T-helper 22 cell (primary cell): ENCODE measurements at places on chromosomes 16 and 17.
A peak's percentile ranks its signal among the peaks of the same experiment; 100 is the strongest.

- peak; percentile 16 for DNase-seq
Observed at GRCh38 chr17:76382803-76383545, 1.4 kb upstream of the SPHK1 start.

GRCh38 chr17:30429155-30429554, 48.1 kb upstream of the GOSR1 start:
- no peak for DNase-seq

- no peak for DNase-seq
Observed at GRCh38 chr16:70470927-70471341, 16.5 kb downstream of the FCSK start.

DNA sequence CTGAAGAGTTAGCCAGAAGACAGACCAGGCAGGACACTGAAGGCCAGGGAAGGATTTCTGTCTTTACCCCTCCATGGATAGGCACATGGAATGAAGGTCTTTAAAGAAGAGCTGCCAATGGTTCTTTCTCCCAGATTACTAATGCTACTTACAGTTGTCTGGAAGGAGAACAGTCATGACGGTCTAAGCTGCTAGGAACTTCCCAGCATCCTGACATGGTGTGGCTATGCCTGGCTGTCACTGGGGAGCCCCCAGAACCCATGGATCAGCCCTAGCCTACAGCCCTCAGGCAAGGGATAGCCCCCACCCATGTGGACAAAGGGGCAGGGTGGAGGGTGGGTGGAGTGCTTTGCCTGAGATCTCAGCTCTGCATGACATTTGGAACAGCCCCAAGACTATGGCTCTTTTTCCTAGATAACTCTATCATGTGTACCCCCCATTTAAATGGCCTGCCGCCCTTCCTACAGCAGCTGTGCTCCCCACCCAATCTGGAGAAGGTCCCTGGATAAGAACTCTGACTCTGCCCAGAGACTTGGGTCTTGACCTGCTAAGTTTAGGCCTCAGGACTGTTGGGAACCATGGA, 9.2 kb upstream of the KAT7 start:
- no peak for DNase-seq

- no peak for DNase-seq
Observed at GRCh38 chr17:9116861-9117568, 95.7 kb downstream of the NTN1 start.

DNA sequence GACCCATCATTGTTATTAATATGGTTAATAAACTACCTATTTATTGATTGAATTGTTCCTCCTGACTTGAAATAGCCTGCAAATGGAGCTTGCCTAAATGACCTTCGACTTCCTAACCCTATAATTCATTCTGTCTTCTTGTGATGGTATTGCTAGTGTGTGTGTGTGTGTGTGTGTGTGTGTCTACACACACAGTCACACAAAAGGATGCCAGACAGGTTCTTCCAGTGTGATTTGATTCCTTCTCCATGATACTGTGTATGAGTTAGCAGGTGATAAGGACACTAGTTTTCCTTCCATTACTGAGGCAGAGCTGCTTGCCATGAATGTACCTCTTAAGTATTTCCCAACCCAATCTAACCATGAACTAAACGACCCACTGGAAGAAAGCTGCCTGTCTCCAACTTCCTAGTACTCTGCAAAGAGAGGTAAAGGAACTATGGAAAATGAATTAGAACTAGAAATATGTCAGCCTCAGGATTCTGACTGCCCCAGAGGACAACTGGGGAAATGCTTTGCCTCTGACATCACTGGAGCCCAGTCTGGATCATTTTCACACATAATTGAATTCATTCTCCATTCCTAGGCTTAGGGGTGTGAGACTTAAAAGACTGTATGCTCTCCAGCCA, 3.5 kb upstream of the CDC6 start:
- no peak for DNase-seq

- no peak for DNase-seq
Observed at GRCh38 chr16:73418051-73418450, 370.1 kb upstream of the ZFHX3 start.

- DNase-seq, result peak; percentile 53
Observed at GRCh38 chr17:28896884-28897768, at the start of gene FLOT2. FLOT2 (minus strand) TSS chr17:28897733; CDS start chr17:28897574, 159 bp downstream.

DNA sequence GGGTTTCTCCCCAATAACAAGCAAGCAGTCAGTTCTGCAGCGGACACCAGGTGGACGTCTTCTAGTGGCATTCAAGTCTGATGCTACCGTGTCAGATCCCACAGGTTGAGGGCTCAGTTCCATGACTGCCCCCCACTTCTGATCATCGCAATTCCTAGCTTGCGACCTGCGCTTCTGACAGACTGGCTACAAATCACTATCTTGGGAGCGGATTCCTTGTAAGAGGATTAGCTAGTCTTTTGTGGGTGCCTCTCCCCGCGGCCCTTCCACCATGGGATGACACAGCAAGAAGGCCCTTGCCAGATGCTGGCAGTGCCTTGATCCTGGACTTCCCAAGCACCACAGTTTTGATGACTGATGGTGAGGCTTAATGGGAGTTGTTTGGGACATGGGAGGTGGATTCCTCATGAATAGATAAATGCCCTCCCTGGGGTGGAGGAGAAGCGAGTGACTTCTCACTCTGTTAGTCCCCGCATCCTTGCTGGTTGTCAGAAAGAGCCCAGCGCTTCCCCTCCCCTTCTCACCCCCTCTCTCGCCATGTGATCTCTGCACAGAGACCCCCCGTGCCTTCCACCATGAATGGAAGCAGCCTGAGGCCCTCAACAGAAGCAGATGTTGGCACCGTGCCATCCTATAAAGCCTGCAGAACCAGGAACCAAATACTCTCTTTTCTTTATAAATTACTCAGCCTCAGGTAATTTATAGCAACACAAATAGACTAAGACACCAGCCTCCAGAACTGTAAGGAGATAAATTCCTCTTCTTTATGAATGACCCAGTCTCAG, 19.1 kb downstream of the CDIP1 start:
- DNase-seq, result no peak

DNA sequence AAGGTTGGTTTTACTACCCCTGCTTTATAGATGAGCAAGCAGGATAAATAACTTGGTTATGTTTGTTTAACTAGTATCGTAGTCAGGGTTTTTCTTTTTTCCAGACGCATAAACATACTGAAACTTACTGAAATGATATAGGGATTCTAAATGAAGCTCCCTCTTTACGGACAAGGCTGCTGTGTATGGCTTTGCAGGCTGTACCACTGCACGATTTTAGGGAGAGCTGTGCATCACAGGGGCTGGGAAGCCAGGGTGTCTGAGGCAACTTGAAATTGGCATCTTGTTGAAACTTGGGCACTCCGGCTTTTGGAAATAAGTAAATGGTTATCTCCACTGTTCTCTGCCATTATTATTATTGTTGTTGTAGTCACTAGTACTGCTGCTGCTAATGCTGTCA, 218.1 kb upstream of the CDH8 start:
- DNase-seq, result no peak

DNA sequence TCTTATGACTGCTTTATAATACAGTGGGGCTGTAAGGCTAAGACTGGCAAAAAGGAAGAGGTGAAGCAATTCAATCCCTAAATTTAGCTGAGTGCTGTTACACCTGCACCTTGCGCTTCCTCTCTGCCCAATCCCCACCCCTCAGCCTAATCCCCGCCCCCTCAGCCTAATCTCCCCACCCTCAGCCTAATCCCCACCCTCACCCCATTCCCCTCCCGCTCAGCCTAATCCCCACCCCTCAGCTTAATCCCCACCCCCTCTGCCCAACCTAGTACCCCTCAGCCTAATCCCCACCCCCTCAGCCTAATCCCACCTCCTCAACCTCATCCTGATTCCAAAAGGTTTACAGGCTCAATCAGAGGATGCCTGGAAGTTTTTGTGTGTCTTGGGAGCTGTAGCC, 155.5 kb downstream of the PMP22 start:
- DNase-seq, result no peak

DNA sequence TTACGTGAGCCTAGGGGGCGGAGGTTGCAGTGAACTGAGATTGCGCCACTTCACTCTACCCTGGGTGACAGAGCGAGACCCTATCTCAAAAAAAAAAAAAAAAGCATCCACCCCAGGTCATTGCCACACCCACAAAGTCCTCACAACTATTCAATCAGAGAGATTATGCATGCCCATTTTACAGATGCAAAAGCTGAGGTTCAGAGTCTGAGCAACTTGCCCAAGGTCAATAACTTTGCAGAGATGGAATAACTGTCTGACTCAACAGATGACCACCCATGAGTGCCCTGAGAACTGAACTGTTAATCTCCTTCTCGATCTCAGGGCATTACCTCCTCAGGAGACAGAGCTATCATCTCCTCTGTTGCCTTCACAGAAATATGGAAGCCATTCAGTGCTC, 5.5 kb upstream of the TMEM114 start:
- no peak for DNase-seq

GRCh38 chr17:56583772-56584171, 9.7 kb upstream of the NOG start:
- DNase-seq, result no peak

DNA sequence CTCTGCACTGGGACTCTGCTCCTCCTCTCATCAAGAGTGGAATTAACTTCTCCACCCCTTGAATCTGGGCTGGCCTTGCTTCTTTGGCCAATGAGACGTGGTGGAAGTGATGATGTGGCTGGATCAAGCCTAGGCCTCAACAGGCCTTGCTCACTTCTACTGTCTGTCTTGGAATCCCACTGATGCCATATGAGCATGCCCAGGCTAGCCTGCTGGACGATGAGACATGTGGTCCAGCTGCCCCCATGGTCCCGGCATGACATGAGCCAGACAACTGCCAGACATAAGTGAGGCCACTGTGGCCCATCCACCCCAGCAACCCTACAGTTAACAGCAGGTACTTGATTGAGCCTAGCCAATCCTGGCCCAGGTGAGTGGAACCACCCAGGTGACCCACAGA, 18.7 kb downstream of the VAC14 start:
- DNase-seq, result no peak

GRCh38 chr17:38587947-38588787, 17.6 kb downstream of the SRCIN1 start:
- no peak for DNase-seq

DNA sequence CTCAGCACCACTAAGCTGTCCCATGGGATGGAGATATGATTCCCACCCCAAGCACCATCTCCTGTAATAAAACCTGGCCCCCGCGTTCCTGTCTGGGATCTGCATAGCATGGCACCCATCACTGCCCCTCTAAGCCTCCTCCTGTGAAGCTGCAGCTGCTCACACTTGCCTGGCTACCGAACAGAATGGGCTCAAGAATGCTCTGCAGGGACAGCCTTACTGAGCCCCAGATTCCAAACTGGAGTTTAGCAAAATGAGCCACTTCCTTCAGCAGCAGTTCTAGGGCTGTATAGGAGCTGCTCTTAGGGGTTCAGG, 256.1 kb downstream of the CPPED1 start:
- DNase-seq, result no peak

GRCh38 chr16:3920206-3920605, 39.7 kb upstream of the CREBBP start:
- DNase-seq, result no peak

DNA sequence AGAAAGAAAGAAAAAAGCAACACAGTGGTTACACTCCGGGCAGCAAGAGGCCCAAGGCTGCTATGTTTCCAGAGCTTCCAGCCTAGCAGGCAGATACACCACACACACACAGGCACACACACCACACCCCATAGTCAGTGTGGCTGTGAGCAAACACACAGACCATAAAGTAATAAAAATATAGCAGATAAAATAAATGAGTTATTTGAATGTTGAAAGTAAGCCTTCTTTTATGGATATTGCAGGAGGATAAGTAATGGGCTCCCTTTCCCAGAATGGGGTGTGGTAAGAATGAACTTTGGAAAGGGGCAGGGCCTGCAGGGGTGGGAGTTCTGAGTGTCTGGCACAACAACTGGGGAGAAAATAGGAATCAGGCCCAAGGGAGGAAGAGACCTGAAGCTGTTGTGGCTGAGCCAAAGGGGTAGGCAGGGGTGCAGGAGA, 4.8 kb upstream of the CDK5RAP3 start:
- no peak for DNase-seq

GRCh38 chr17:8397636-8398035, at the start of gene RNF222:
RNF222 (minus strand) TSS chr17:8397827; CDS start chr17:8393461, 4,366 bp downstream.
- no peak for DNase-seq

DNA sequence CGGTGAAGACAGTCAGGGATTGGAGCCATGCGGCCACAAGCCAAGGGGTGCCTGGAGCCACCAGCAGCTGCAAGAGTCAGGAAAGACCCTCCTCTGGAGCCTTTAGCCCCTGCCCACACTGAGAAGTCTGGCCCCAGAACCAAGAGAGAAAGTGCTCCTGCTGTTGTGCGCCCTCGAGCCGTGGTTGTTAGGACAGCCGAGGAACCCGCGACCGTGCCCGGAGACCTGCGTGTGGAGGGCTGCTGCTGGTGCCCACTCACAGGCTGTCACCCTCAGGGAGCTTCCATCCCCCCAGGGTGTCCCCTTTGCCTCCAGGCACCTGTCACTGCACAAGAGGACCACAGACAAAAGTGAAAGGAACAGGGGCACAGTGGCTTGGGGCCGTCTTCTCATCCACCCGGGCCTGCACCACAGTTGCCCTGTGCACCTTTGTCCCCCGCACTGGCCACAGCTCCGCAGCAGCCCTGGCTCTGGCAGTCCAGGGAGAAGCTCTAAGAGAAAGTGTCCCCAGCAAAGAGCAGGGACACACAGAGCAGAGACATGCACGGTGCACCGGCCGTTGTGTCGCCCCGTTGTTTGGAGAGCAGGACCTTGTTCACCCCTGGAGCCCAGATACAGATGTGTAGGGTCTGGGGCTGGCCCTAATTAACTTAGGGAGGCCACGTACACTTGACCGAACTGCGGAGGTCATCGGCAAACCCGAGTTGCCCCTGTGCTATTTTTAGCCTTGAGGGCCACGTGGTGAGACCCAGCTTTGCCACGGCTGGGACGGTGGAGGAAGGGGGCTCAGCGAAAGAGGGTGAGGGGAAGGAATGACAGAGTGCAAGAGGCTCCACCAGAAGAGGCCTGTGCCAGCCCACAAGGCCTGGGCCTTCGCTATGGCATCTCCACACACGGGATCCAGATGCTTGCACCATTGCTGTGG, 329.2 kb downstream of the C16orf95 start:
- no peak for DNase-seq

GRCh38 chr17:5033352-5034015, 1.7 kb downstream of the SLC52A1 start:
- no peak for DNase-seq

DNA sequence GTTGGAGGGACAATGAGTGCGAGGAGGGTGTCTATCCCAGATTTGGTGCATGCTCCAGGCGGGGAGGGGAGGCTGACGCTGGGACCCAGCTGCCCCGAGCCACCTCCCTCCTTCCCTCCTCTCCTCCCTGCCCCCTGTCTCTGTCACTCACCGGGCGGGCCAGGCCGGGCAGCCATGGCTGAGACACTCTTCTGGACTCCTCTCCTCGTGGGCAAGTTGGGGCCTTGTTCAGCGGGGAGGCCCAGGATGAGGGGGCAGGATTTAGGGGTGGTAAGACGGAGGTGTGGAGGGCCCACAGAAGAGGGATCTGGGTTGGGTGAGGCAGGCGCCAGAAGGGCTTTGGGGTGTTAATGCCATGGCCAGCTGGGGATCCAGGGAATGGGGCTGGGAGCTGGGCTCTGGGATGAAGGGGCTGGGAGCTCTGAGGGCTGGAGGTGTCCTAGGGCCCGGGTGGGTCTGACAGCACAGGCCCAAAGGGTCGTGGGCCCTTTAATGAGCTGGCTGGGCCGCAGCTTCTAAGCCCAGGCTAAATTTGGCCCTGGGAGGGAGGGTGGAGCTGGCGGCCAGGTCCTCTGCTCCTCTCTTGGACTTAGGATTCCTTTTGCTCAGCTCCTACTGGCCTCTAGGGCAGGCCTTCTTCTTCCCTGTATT, at the start of gene SGCA:
Gene SGCA (plus strand): TSS at position 139 of the 651 bp plus-strand sequence. CDS start 36 bp downstream, at position 175.
- no peak for DNase-seq
